Activated CD4-positive, alpha-beta T cell treated with anti-CD3 and anti-CD28 coated beads for 4 hours (primary cell): ENCODE measurements at places on chromosomes 6 and 20.

GRCh38 chr6:148291876-148292275 is 50.8 kb upstream of the SASH1 start:
- DNase-seq: no peak

DNA sequence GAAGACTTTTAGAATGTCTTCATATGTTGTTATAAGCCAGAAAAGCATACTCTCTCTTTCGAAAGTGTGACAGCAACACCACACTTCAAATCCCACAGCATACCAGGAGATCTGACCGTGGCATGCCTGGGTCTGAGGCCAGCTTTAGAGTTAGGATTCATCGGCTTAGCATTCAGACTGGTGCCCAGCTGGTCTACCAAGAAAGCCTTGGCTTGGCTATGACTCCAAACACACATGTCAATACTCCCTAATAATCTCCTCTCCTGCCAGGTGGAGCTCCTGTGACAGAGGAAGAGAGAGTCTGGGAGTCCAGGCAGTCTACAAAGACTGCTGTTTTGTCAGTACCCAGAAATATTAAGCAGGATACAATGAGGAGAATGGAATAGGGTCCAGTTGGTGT is 77.1 kb upstream of the MAN1A1 start:
- DNase-seq: no peak

GRCh38 chr6:151637814-151638213 is 144.0 kb downstream of the CCDC170 start:
- no peak for DNase-seq

DNA sequence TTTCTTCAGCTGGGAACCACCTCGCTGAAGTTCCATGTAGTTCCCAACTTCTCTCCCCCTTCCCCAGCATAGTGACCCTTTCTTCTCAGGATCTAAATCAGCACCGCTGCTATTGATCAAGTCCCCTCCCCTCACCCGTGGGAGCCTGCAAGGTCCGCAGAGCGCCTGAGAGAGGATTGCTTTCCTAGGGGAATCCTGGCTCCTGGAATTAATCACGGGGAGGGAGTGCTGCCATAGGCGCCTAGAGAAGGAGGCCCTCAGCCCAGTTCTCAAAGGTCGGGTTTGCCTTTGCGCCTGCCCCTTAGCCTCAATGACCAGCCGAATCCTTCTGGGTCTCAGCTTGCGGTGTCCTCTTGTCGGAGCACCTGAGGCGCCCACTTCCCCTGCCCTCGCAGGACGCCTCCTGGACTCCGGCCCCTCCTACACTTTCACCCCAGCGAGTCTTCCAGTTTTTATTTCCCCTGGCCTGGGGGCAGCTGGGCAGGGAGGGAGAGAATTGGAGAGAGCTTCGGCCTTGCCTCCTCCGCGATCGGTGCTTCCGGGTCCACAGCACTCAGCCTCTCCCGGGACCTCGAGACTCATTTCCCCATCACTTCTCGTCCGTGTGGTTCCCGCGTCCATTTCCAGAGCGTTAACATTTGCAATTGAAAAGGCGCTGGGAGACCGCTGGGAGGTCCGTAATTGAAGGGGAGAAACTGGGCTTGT is 3.1 kb upstream of the NKX2-2 start:
- DNase-seq: no peak

DNA sequence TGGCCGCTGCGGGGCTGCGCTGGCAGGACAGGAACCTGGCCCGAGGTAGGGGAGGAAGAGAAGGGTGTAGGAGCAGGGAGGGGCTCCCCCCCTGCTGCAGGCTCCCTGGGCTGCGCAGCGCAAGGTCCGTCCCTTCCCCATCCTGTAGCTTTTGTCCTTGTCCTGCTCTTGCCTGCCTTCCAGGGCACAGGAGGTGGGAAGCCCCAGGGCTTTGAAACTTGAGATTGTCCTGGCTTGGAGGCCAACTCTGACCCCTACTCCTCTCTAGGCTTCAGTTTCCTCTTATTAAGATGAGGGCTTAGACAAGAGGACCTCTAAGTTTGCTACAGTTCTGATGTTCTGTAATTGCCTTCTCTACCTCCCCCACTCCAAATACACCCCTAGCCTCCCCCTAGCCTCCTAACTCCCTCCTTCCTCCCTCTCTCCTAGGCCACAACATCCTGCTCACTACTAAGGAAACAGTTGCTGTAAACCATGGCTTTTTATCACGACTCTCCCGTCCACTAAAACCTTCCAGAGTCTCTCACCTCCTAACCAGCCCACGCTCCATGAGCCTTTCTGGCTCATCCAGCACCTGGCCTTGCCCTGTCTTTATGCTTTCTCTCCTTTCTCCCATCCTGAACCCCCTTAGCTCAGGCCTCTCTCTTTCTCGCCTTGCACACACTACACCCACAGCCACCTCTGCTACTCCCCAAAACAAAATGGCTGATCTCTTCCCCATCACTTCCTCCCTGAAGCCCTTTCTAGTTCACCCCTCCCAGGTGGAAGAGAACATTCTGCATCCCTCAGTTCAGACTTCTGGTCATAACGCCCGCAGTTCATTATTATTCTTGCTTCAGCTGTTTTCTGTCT is 10.2 kb downstream of the UNC5CL start:
- no peak for DNase-seq

DNA sequence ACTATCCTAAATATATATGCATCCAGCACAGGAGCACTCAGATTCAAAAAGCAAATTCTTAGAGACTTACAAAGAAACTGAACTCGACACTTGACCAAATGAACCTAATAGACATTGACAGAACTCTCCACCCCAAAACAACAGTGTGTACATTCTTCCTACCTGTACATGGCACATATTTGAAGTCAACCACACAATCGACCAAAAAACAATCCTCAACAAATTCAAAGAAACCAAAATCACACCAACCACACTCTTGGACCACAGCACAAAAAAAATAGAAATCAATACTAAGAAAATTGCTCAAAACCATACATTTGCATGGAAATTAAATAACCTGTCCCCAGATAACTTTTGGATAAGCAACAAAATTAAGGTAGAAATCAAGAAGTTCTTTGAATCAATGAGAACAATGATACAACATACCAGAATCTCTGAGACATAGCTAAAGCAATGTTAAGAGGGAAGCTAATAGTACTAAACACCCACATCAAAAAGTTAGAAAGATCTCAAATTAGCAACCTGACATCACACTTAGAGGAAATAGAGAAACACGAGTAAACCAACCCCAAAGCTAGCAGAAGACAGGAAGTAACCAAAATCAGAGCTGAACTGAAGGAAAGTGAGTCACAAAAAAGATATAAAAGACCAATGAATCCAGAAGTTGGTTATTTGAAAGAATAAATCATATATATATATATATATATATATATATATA is 12.5 kb upstream of the TREM1 start:
- no peak for DNase-seq

DNA sequence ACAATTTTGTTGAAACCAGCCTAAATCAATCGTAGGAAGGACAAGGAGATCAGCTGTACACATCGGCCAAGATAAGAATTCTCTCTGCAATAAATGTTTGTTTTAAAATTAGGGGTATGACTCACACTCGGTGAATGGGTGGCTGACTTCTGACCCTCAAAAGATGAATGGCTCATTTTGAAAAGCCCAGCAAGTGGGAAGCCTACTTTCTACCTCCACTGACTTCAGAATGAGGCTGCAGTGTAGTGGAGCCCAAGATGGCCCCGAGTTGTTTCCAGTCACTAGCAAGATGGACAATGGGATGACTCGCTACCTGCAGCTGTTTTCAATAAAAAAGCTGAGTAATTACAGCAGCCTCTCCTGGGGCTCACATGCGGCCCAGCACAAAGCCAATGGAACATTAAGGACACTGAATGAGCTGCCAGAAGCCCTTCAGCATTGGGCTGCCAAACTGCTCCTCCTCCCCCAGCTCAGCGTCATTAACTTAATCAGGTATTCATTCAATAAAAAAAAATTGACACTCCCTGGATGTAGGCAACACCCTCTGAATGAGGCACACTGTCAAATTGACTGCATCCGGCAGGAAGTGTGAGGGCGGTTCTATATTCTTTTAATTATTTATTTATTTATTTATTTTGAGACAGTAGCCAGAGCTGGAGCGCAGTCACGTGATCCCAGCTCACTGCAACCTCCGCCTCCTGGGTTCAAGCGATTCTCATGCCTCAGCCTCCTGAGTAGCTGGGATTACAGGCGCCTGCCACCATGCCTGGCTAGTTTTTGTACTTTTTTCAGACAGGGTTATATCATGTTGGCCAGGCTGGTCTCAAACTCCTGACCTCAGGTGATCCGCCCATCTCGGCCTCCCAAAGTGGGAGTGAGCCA is 107.3 kb downstream of the GMPR start:
- DNase-seq: no peak

DNA sequence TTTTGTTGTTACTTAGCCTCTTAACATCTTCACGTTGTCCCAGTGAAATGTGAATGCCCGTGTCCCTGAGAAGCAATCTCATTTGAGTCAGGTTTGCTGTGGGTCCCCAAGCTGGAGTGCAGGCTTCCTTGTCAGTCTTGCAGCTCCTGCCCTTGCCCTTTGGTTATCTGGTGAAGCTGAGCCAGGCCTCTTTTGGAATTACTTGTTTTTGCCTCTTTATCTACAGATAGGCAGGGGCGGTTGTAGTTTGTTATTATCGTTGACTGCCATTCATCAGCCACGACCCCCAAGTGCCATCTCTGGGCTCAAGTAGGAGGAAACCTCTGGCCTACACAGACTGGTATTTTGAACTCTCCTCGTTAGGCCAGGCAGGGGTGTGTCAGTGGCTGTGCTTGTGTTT is 2.2 kb downstream of the TMEM14C start:
- no peak for DNase-seq

- DNase-seq: peak; percentile 42
These were observed 368.9 kb downstream of the LAMA2 start for GRCh38 chr6:129251669-129252376.

DNA sequence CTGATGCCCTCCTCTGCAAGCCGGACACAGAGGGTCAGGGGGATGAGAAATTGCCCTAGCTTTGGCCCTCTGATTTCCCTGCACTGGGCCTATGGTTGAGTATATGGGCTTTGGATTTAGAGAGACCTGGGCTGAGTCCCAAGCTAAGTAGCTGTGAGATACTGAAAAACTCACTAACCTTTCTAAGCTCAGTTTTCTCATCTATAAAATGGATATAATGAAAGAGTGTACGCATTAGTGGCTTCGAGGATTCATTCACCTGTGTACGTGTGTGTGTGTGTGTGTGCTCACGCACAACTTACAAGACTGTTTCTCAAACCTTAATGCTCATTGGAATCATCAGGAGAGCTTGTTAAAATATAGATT is 12.7 kb upstream of the RBPJL start:
- no peak for DNase-seq

DNA sequence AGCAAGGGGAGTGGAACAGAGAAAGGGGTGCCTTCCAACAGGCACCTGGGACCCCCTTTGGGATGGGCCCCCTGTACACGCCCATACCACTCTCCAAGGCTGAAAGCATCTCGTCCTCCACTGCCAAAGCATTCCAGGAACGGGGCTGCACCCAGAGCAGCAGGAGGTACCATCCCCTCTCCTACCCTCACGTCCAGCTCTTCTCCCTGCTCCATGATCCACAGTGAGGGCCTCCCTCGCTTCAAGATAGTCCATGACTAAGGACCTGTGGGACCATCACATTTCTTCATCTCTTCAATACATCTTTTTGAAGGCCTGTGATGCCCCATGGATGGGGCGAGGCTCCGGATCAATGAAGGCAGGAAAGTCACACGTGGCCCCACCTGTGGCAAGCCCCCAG is 209.9 kb downstream of the ANKRD60 start:
- no peak for DNase-seq

GRCh38 chr20:1664911-1665310 is 7.3 kb upstream of the SIRPG start:
- peak; percentile 67 for DNase-seq

DNA sequence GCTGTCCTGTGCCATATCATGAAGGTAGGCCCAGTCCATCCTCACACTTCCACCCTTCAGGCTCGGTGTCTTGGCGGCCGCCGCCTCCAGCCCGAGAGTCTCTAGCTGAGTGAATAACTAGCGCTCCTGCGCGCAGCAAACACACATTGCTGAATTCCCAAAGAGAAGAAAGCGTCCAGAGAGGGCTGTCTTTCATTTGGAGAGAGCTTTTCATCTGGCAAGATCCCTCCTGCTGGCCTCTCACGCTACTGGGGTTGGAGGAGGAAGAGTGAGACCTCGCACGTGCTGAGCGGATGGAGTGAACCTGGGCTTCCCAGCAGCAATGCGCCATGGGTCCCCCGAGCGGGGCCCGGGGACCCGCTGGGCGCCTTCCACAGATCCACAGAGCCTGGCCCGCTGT is 73.2 kb downstream of the NCR2 start:
- no peak for DNase-seq

DNA sequence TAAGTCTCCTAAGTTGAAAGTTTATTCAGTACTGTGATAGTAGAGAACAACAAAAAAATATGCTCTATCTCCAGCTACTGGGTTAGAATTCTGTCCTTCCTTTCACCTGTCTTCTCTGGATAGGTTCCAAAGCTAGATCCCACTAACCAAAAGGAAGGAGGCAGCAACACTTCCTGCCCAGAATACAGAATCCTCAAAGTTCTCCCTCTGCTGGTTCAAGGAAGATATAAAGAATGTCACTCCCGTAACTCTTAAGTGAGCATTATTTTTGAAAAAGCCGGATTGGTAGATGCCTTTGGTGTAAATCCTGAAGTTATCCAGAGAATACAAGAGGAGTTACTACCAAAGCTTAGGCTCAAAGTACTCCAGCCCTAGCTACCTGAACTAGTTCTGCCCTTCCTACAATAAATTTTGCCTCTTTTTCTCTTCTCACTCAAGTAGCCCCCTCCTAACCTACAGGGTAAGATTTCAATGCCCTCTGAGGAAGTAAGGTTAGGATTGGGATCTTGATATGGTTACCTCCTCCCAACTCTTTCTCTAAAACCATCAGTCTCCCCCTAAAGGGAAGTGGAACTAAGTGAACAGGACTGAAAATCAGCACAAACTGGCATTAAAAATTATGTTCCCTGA is 26.0 kb upstream of the CRIP3 start:
- DNase-seq: no peak

GRCh38 chr20:38216201-38216600 is 44.3 kb downstream of the KIAA1755 start:
- no peak for DNase-seq

DNA sequence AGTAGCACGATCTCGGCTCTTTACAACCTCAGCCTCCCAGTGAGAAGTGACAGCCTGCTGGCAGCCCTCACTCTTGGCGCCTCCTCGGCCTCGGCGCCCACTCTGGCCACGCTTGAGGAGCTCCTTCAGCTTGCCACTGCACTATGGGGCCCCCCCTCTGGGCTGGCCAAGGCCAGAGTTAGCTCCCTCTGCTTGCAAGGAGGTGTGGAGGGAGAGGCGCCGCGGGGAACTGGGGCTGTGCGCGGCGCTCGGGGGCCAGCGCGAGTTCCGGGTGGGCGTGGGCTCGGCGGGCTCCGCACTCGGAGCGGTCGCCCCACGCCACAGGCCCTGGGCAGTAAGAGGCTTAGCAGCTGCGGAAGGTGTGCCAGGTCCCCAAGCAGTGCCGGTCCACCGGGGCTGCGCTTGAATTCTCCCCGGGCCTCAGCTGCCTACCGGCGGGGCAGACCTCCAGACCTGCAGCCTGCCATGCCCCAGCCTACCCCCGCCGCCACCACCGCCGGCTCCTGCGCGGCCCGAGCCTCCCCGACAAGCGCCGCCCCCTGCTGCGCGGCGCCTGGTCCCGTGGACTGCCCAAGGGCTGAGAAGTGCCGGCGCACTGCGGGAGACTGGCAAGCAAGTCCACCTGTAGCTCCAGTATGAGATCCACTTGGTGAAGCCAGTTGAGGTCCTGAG is 22.0 kb upstream of the NUP153 start:
- DNase-seq: no peak

- no peak for DNase-seq
These were observed 98.3 kb downstream of the MACROD2 start for GRCh38 chr20:14093652-14094051.

GRCh38 chr6:99617131-99617530 is 10.5 kb downstream of the PRDM13 start:
- no peak for DNase-seq
